ENCODE measurements at places on chromosomes 12 and 14.
A peak's percentile ranks its signal among the peaks of the same experiment; 100 is the strongest.

GRCh38 chr12:111359231-111359913, 9.5 kb downstream of the PHETA1 start:
- H3K27ac ChIP-seq: no peak overlapping the region
- no peak for DNase-seq
- H3K4me3 ChIP-seq: no peak overlapping the region
- peaks cover 14% of the 10 kb centered on the region for H3K36me3 ChIP-seq
- no peaks in the 10 kb centered on the region for H3K4me1 ChIP-seq
- H3K27me3 ChIP-seq: no peaks in the 10 kb centered on the region

DNA sequence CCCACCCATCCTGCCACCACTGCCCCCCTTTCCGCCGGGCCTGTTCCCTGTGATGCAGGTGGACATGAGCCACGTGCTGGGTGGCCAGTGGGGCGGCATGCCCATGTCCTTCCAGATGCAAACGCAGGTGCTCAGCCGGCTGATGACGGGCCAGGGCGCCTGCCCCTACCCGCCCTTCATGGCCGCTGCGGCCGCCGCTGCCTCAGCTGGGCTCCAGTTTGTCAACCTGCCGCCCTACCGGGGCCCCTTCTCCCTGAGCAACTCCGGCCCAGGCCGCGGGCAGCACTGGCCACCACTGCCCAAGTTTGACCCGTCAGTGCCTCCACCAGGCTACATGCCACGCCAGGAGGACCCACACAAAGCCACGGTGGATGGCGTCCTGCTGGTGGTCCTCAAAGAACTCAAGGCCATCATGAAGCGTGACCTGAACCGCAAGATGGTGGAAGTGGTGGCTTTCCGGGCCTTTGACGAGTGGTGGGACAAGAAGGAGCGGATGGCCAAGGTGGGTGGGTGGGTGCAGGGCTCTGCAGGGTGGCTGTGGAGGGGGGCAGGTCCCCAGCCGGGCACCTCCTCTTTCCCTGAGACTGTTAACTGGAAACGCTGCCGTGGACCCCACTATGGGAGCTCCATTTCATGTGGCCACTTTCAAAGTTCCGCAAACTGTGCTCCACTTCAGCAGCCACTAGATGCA, 10.8 kb downstream of the SETD1B start:
- no peak overlapping the region for H3K27ac ChIP-seq
- H3K4me1 ChIP-seq: peaks cover 37% of the 10 kb centered on the region
- H3K27me3 ChIP-seq: no peaks in the 10 kb centered on the region
- DNase-seq: no peak
- H3K4me3 ChIP-seq: no peak overlapping the region

GRCh38 chr12:47078733-47079467, 521 bp upstream of the PCED1B start:
- H3K27ac ChIP-seq: peak overlapping the region; percentile 96
- no peaks in the 10 kb centered on the region for H3K27me3 ChIP-seq
- peaks cover 46% of the 10 kb centered on the region for H3K4me1 ChIP-seq
- DNase-seq: peak; percentile 42

DNA sequence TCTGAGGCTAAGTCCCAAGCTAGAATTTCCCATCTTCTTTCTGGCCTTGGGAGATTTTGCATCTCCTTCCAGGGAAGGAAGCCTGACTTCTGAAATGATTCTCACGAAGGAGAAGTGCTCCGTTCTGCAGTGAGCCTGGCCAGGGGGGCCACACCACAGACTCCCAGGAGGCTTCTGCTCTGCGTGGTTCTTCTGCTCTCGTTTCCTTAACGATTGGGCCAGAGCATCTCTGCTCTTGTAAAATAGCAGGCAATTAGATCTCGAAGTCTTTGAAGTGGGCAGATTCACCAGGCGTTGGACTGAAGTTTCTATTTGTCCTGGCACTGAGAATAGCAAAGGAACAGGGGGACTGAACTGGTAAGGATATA, 6.7 kb upstream of the BATF start:
- H3K36me3 ChIP-seq: no peaks in the 10 kb centered on the region
- no peaks in the 10 kb centered on the region for H3K27me3 ChIP-seq

GRCh38 chr14:68616221-68616902, 176.5 kb downstream of the ZFP36L1 start:
- H3K27me3 ChIP-seq: no peaks in the 10 kb centered on the region
- peaks cover 12% of the 10 kb centered on the region for H3K4me1 ChIP-seq
- no peak overlapping the region for H3K27ac ChIP-seq
- no peak overlapping the region for H3K4me3 ChIP-seq
- DNase-seq: no peak

All from upper lobe of left lung (tissue), 6 donors.